ENCODE measurements at places on chromosomes 3 and 15.

DNA sequence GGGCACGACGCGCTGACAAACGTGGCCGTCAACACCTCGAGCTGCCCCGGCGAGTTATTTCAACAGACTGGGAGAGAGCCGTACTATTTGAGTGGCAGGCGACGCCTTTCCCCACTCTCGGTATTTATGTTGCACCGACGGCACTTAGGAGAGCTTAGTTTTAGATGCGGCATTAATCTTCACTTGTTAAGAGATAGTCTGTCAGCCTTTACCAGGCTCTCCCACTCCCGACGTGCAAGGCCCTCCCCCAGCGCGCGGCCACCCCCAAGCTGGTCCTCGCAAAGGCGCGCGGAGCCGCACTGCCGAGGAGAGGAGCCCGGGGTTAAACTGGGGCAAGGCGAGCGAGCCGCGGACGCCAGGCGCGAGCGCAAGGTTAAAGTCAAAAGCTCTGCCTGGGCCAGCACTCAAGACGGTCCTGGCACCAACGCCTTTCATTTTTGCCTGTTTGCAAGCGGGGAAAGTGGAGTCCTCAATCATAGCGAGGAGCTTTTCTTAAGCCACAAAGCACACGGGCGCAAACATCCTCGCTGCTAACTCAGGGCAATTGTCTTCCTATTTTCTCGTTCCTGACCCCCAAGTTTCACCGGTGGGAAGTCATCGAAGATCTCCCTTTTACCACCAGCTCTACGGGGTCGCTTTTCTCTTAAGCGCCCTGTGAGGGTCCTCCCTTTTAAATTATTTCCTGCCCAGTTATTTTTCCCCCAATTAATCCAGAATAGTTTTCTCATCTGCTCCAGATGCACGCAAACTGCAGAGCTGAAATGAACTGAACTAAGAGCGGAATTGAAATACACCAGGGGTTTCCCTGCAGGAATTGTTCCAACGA lies 86.6 kb downstream of the NR2F2 start:
- no peak for DNase-seq

GRCh38 chr15:61146091-61146930 lies 82.8 kb downstream of the RORA start:
- DNase-seq, result no peak

GRCh38 chr3:194572944-194573491 lies 60.2 kb downstream of the TMEM44 start:
- no peak for DNase-seq

GRCh38 chr15:35540885-35541284 lies 5.1 kb downstream of the DPH6 start:
- no peak for DNase-seq

GRCh38 chr3:194382892-194383223 lies 13.3 kb upstream of the LRRC15 start:
- DNase-seq, result no peak

- DNase-seq, result no peak
These were observed 867 bp upstream of the DCAF1 start for GRCh38 chr3:51500632-51501131.

DNA sequence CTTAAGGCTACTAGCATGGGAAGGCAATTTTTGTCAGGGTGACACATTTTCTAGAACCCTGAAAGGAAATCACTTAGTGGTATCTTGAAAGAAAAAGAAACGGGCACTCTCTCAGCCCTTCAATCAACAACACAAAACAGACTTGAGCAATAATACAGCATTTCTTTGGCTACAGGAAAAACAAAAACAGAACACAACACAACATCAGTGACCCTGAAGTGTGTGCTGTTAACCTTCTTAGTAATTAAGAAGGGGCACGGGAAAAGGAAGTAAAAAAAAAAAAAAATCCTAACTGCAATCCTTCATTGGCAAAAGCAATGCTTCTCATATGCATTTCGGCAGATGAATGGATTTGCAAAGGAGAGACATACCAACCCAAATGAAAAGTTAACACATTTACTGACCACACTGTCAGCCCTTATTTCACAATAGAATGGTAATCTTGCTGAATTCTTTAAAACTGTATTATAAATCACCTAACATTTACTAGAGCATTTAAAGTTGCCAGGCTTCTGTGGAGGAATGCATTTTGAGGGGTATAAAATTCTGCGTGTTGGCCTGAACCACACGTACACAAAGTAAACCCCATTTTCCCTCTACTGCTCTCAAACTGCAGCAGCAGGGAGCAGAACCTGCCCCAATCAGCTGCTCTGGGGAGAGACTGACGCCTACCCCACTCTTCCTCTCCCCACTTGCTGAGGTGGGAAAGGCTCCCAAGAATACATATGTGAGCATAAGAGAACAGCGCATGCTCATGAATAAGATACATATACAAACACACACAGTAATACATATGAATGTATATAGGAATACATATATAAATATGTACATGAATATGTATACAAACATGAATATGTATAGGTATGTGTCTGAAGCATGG lies 198.5 kb downstream of the FOXP1 start:
- no peak for DNase-seq

- no peak for DNase-seq
These were observed 250.9 kb upstream of the CFAP20DC start for GRCh38 chr3:59300733-59301132.

DNA sequence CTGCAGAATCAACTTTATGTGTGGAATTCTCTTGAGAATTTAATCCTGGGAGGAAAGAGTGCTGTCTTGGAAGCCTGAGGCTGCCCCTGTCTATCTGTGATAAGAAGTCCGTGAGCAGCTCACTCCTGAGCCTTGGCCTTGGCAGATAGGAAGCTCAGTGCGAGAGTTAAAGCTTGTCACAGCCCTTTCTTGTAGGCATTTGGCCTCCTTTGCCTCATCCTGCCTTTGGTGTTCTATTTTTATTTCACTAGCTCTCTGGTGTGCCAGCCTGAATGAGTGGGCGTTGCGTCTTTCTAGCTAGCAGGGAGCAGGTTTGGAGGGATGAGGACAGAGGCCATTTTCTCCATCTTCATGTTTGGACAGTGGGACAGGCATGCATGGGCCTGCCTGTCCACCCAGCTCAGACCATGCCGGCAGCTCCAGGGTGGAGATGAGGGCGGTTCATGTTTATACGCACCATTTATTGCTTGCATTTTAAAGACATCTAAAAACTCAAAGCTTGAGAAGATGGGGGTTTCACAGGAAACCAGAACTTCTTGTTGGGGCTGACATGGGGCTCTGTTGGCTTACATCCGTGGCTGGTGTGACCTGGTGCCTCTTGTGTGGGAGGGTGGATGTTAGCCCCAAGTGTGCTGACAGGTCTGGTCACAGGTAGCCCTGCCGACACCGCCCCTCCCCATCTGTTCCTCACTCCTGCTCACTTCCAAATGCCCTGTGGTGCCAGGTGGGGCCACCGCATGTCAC lies 29.8 kb downstream of the IRAK2 start:
- no peak for DNase-seq

GRCh38 chr15:53288542-53288941 lies 470.9 kb downstream of the WDR72 start:
- DNase-seq, result no peak

DNA sequence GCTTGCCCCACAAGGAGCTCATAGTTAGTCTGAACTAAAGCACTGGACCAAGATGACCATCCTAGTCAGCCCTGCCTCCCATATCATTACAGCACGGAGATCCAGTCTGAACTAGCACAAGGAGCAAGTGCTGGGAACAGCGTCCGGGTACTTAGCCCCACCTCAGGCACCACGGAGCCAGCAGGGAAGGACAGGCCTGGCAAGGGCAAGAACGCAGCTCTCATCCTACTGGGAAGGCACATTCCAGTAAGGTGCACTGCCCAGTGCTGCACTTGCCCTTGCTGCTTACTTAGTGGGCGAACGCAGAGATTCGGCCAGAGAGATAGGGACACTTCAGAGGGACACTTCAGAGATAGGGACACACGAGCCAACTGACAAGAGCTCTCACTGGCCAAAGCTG lies 27.6 kb downstream of the SEC61A1 start:
- DNase-seq, result no peak

- no peak for DNase-seq
These were observed 89.4 kb downstream of the CD47 start for GRCh38 chr3:108001457-108001856.

DNA sequence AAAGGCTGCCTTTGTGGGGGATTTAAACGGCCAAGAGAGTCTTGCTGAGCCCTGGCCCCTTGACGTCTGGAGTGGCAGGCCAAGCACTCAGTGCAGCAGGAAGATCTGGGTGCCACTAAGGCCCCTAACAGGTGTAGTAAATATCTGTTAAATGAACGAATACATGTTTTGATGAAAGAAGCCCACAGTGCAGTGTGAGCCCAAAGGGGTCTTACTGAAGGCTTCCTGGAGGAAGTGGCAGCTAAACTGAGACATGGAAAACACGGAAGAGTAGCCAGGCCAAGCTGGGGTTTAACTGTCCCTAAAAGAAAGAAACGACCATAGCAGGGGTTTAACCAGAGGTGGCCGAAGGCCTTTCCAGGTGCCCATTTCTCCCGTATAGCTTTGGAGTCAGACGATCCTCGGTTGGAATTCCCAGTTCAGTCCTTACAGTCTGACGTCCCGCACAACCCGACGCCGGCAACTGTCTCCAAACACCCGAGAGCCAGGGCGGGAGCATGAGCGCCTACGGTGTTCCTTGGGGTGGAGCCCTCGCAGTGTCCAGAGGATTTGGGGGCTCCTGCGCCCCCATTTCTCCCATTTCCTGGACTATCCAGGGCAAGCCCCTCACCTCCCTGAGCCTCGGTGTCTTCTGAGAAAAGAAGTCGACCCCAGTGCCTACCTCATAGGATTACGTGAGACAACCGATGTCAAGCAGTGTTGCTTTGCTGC lies 910 bp upstream of the ABHD6 start:
- DNase-seq, result no peak

DNA sequence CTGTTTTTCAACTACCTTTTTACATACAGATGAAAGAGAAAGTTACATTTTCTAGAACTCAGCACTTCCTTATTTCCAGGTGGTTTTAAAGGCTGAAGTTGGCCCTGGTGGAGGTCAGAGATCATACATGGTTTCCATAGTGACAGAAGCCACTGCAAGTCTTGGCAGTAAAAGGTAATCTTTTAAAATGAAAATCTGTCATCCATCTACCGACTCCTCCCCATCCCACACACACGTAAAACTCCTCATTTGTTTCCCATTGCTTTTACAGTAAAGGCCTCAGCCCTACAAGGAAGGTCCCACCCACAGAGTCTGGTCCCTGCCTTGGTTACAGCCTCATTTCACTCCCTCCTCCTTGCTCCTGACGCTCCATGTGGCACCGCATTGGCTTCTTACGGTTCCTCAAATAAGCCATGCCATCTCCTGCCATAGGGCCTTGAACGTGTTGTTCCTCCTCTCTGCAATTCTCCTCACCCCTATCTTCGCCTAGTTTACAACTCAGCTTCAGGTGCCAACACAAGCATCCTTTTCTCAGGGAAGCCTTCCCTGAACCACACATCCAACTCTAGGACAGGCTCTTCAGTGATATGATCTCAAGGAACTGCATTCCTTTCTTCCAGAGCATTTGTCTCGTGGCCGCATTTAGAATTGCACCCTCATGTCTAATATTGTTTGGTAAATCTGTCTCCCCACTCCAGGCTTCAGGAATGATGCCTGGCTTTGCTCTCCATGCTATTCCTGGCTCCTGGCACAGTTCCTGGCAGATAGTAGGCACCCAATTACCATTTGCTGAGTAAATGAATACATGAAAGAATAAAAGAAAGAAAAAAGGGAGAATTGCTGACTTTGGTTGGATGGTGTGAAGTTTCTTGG lies 2.6 kb downstream of the CYP19A1 start:
- DNase-seq, result no peak

DNA sequence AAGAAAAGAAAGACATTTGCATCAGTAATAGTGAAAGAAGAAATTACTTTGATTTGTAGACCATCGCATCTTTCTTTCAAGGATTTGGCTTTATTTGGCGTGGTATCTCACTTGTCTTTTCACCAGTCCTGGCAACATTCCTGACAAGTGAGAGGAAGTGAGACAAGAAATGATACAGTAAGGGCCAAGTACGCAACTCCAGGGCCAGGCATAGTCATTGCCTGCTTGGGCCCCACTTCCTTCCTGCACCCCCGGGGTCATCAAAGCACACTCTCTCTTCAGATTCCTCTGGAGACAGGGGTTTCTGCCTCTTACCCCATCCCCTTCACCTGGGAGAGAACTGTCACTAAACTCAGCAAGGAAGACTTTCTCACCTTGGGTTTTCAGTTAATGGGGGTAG lies 55.1 kb downstream of the CD47 start:
- DNase-seq, result no peak

- no peak for DNase-seq
These were observed 96.0 kb downstream of the GTPBP8 start for GRCh38 chr3:113086560-113087461.

GRCh38 chr3:4849136-4849535 lies 130.1 kb upstream of the BHLHE40 start:
- DNase-seq, result no peak

GRCh38 chr15:101062063-101062462 lies 142.9 kb downstream of the LRRK1 start:
- no peak for DNase-seq

GRCh38 chr15:50943638-50944037 lies 35.2 kb downstream of the AP4E1 start:
- DNase-seq, result no peak

DNA sequence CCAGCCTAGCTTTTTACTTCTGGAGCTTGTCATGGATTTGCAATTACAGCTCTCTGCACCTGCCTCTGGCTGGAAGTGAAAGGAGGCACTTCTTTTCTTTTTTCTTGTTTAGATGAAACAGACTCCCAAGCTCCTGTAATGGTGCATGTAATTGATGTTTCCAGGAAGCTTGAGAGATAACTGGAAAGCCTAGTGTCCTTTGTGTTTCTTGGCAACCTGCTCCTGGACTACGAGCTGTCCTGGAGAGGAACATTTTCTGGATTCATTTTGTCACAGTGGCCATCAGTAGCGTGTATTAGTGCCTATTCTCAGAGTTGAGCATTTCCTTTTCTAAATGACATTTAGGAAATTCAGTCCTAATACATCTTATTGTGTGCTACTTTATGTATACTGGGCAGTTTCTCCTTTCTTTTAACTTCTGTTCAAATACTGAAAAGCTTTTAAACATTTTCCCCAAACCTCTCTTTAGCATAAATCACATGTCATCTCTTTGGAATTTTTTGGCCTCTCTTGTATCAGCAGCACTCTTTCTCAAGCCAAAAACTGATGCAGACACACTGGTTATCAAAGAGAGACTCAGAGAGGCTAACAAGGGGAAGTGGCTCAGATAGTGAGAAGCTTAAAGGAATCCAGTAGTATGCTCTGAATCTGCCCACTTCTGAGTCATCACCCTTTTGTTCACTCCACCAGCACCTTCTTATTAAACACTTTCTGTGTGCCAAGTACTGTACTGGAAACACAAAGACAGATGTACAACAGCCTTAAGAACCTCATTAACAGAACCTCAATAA lies 62.6 kb upstream of the SLC2A2 start:
- DNase-seq, result no peak

DNA sequence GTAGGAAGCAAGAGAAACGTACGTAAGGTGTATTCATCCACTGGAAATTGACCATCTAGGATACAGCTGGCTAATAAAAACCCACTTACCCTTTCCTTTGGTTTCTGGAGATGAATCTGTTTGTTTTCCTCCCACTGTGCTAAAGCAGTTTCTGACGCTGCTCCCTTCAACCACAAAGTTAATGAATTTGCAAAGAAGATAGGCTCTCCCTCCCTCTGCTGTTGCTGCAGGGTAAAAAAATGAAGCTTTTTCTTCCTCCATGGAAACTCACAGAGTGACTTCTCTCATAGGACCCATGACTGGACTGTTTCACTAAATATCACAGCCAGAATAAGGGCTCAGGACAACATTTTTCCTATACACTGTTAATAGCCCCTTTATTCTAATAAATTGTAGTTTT lies 172.1 kb upstream of the LRRN1 start:
- DNase-seq, result no peak
